ENCODE measurements at places on chromosomes 7 and 10.

DNA sequence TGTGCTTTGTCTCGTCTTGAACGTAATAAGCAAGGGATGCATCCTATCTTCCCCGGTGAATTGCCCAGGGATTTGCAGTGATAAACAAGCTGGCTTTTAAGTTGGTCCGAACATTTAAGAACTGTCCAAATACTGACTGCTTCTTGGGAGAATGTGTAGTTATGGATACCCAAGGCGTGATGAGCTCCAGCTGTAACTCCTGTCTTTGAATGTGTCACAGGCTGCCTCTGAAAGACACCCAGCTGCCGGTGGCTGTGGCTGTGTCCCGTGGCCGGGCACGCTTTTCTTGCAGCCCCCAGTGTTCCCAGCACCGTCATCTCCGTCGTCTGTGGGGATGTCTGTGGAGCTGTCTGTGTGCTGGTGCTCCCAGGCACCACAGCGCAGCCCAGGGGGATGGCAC lies 118.1 kb downstream of the GLRX3 start:
- no peak for DNase-seq

- DNase-seq: no peak
Measured at GRCh38 chr7:5703572-5704533, 77.6 kb downstream of the RNF216 start.

GRCh38 chr7:36671432-36671829 lies 52.9 kb downstream of the AOAH start:
- no peak for DNase-seq

DNA sequence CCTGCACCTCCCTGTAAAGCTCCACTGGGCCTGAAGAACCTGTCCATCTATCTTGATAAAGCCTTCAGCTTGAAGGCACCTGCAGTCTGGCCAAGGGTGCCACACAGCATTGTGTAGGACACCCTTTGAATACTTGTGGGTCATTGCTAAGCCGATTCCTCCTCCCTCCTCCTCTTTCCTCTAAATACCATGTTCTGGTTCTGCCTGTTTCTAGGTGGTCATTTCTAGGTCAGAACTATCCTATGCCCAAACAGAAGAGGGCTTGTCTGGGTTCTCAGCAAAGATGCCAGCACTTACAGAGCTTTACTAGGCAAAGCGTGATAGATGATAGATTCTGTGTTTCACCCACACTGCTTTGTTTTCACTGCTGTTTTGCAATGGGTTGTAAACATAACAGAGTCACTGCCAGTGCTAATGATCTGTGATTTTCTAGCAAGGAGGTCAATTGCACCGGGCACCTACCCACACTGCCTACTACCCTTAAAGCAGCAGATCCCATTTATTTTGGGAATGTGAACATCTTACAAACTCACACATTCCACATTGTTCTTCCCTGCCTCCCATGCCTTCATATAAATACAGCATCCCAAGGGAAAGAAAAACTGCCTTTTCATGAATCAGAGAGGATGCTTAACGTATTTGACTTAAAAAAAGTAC lies 279.1 kb upstream of the PITRM1 start:
- DNase-seq: no peak

- no peak for DNase-seq
Measured at GRCh38 chr10:78255796-78256638, 222.4 kb downstream of the RPS24 start.
